Amygdala (tissue), 56 donors: ENCODE measurements at places on chromosomes 12 and 14.
A peak's percentile ranks its signal among the peaks of the same experiment; 100 is the strongest.

GRCh38 chr12:51196547-51196946 is 21.3 kb downstream of the POU6F1 start:
- no peak for DNase-seq

DNA sequence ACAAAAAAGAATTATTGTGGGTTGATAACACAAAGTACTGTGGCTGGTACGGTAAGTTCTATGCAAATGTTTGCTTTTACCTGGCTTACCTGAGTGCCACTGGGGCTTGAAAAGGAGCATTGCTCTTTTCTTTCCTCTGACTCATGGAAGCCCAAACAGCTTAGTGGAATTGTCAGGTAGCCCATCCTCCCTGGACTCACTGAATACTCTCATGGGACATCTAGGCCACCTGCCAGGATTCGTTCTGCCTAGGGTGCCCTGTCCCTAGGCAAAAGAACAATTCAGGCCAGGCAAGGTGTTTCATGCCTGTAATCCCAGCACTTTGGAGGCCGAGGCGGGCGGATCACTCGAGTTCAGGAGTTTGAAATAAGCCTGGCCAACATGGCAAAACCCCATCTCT is 22.5 kb upstream of the YAF2 start:
- no peak for DNase-seq

DNA sequence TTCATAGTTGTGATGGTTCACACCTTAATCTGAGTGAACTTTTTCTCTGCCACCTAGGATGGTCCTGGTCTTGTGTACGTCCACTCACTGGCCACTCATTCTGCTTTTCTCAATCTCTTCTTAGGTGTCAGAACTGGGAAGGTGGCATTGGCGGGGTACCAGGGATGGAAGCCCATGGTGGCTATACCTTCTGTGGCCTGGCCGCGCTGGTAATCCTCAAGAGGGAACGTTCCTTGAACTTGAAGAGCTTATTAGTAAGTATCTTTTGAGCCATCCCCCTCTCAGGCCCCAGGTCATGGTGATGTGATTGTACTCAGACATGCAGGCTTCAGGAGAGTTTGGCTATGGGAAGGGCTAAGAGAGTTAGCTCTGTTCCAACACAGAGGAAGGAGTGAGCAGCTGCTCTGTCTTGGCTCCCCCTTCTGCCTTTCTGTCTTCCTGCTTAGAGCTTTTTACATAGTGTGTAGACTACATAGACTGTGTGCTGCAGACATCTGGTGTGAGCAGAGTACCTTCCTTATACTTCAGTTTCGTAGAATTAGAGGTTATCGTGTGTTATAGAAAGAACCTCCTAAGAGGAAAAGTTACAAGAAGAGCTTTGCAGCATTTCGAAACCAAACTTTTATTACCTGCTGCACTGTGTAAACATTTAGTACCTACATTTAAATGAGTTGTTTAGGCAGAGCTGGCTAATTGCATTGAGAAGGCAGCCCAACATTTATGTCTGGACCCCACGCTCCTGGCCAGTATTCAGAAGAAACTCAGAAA is 54.2 kb downstream of the FNTB start:
- DNase-seq: no peak

DNA sequence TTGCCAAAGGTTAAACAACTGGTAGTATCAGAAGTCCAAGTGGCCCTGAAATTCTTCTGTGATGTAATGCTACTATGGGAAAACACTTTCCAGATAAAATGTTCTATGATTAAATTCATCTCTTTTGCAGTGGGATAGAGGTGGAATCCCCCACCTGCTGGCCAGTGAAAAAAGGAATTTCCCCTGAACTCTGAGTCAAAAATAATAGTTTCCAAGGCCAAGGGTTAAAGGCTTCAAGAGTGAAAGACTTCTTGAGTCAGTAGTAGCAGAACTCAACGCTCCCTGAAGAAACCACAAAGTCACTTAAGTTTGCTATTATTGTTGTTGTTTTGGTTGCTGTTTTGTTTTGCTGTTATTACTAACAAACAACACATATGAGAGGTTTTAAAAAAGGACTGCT is 330.8 kb downstream of the SOX5 start:
- DNase-seq: no peak

DNA sequence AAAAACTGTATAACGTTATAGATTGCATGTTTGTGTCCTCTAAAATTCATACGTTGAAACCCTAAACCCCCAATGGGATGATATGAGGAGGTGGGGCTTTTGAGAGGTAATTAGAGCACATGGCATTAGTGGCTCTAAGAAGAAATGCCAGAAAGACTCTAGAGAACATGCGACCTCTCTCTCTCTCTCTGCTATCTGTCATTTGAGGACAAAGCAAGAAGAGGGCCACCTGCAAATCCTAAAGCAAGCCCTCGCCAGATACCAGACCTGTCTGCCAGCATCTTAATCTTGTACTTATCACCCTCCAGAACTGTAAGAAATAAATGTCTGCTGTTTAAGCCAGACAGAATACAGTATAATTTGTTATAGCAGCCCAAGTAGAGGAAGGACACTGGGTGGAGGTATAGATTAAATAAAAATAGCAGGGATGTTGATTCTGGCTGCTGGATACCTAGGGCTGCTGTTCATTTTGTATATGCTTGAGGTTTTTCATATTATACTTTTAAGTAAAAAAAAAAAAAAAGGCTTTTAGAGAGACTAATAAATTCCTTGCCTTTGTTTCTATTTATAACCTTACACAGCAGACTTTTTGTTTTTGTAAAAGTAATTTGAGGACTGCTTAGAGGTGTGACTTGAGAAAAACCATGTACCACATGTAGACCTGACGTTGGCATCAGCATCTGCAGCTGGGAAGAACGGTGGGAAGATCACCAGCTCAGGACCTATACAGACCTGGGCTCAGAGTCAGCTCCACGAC is 26.9 kb downstream of the MOK start:
- DNase-seq: no peak

- no peak for DNase-seq
These were observed 52.1 kb downstream of the APAF1 start for GRCh38 chr12:98697209-98697608.

DNA sequence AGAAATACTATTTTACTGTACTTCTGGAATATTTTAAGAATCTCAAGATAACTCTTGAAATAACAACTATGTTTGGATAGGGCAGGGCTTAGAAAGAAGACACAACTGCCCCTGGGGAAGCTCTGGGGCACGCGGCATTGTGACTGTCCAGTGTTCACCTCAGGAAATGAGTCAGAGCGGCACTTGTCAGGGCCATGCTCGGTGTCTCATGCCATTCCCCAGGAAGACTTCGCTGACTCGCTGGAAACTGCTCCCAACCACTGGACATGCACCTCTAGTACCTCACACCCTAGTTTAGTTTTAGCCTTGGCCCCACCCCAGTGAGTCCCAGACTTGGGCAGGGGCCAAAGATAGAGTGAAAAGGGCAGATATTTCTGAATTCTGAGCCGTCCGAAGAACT is 192.0 kb downstream of the TTC7B start:
- no peak for DNase-seq

DNA sequence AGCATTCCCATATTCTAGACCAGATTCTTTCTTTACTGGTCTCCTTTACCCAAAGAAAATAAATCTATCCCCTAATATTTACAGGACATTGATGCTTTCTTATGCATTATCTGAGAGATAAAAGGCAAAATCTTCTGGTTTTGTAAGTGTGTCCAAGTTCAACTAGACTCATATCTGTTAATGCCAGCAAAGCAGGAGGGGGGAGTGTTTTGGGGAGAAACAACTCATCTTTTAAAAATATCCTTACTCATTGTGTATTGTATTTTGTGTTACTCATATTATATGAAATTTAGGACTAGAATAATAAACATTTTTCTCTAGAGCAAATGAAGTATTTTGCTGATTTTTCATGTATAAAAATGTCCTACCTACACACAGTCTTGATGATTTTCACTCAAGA is 54.8 kb downstream of the SAMD4A start:
- DNase-seq: no peak

DNA sequence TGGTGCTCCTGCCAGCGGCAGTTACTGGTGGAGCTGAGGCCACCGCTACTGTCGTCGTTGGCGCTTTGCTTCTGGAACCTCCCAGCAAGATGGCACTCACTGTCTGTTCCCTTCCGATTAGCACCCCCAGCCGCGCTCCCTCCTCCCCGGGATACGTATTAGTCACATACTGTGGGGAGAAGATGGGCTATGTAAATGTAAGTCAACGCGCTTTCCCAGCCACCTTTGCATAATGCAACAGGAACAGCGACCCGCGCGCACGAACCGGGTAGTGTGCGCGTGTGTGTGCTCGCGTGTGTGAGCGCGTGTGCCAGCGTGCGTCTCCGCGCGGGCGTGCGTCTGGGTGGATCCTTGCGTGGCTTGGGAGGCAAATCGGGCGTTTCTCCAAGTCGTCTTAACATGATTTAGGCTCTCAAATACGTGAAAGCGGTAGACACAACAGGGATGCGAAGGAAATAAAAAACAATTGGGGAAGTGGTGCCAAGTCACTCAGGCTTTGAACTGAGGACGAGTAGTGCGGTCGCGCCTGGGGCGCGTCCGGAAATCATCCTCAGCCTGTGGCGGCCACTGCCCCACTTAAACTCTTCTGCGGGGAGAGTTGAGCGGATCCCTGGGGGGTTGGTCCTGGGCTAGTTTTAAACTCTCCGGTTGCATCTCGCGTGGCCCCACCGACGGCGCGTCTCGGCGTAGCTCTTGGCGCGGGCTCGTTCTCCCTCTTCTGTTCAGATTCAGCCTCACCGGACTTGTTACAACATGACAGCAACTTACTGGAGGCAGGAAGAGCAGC is 1.8 kb downstream of the FLRT2 start:
- peak; percentile 33 for DNase-seq

GRCh38 chr14:72680853-72681640 is 212.9 kb downstream of the DPF3 start:
- DNase-seq: no peak

- no peak for DNase-seq
These were observed 13.4 kb downstream of the LRIG3 start for GRCh38 chr12:58906917-58907316.

DNA sequence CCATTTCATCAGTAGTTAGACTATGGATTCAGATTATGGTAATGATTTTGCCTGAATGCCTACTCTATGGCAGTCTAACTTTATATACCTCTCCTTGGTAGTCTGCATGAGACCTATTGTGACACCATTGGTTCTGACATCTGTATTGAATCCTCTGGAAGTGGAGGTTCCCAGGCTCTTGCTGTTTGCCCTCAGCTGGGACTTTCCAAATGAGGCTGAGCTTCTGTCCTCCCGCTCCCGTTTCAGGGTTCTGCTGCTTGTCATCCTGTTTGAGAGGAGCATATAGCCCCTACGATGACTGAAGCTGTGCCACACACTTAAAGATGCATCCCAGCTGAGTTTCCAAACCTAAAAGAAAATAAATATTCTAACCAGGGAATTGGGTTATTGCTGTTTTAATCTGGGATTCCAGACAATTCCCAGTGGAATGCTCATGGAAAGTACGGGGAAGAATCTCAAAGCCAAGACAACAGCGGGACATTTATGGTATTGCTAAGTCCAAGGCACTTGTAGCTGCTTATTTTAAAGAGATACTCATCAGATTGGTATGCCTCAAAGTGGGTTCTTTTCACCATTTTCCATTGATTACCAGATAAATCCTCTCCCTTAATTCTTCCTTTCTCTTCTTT is 105.9 kb downstream of the ETV6 start:
- no peak for DNase-seq

- DNase-seq: no peak
These were observed 69.0 kb downstream of the MVK start for GRCh38 chr12:109642506-109643132.

DNA sequence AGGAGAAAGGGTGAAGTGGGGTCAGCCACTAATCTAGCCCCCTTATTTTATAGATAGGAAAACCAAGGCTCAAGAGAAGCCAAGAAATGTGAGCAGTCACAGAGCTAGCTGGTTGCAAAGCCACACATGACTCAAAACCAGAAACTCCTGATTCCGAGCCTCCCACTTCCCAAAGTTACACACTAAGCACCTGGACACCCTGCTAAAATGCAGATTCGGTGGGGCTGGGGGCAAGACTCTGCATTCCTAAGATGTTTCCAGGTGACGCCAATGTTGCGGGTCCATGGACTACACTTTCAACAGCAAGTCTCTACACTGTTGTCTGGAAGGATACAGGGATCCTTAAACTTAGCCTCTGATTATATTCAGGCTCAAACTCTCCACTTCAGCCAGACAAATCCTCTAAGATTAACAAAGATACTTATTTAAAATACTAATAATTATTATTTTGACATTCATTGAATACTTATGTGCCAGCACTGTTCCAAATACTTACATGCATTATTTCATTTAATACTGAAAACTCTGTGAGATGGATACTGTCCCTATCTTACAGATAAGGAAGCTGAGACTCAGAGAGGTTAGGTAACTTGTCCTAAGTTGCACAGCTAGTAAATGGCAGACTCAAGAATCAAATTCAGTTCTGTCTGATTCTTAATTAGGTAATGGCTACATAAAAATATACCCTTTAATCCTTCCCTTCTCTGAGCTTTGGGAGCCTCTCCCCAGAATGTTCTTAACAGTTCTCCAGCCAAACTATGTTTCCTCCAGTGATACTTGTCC is 81.4 kb downstream of the CRACR2A start:
- DNase-seq: no peak

- DNase-seq: no peak
These were observed 65.0 kb upstream of the DDHD1 start for GRCh38 chr14:53218161-53218560.

DNA sequence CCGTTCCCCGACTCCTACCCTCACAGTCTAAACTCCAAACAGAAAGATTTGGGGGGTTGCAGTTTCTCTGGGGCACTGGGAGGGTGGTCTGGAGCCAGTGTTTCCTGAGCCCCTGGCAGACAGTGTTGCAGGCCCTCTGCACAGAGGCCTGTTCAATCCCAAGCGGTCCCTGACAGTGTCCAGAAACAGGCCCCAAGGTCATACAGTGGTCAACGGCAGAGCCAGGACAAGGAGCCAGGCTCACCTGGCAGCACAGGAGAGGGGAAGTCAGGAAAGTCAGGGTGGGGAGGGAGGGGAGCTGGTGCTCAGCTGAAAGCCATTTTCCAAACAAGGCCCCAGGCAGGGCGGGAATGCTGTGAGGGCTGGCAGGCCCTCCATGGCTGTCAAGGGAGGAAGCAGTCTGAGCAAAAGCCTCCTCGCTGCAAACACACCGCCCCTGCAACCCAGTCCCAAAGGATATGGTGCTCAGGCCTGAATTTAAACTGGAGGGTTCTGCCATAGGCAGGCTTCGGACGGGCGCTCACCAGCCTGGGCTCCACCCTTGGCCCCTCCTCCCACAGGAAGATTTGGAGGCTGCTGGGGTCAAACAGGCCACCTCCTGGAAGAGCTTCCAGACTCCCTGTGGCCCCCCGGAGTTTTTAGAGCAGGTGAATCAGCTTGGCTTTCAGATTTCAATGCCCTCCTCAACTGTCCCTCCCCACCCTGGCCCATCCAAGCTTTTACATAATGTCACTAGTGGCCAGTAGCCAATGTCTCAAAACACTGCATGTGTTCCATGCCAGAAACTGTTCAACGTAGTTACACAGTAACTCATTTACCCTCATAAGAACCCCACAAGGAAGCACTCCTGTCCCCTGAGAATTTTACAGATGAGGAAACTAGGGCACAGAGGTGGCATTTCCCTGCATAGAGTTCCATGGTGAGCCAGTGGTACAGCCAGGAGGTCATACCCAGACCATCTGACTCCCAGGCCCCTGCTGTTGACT is 41.5 kb downstream of the CHGA start:
- no peak for DNase-seq

GRCh38 chr12:42557586-42558172 is 31.9 kb downstream of the PRICKLE1 start:
- DNase-seq: no peak
